ENCODE measurements at places on chromosomes 12 and 14.

DNA sequence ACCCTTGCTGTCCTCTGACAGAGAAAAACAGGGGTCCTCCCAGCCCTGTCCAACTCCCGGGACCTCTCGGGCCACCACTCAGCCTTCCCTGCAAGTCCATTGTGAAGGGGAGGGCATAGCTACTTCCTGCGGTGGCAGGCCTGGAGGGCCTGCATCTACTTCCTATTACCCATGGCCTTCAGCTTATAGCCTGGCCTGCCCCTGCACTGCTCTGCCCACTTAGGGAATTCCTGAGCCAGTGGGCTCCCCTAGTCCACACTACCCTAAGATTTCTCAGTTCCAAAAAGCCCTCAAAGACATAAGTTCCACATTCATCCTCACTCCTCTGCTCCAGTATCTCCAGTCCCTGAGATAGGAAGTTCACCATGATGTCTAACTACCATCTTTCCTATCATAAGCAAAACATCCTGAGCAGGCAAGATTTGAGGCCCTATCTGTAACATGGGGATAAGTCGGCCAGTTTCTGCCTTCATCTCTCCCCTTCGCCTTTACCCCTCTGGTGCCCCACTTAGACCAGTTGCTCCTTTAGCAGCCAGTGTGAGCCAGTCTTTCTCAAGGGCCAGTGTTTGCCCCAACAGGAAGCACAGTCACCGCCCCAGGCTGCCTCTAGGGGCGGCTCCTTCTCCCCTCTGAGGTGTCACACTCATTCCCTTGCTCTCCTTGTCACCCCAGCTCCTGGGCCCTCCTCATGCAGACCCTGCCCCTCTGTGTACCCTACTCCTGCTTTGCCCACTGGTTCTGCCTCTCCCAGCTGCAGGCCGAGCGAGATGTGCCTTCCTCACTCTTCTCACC is 10.9 kb downstream of the HDAC7 start:
- peak; percentile 25 for DNase-seq

- DNase-seq = no peak
These were observed 631.8 kb downstream of the TMTC2 start for GRCh38 chr12:83318386-83319098.

DNA sequence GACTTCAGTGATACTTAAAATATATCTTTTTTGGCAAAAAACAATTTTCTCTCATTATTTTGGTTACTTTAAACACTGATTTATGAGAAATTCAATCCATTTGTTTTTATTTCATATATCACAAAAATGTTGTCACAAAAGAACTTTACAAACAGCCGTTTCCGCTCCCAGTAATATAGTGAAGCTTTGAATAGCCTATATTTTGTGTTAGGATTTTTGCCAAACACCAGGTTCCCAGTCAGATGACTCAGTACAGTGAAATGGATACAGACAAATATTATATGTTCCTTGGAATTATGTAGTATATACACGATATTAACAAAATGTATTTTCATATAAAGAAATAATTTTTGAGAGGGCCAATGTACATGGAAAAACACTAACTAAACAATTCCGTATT is 411.1 kb downstream of the CCER1 start:
- no peak for DNase-seq

DNA sequence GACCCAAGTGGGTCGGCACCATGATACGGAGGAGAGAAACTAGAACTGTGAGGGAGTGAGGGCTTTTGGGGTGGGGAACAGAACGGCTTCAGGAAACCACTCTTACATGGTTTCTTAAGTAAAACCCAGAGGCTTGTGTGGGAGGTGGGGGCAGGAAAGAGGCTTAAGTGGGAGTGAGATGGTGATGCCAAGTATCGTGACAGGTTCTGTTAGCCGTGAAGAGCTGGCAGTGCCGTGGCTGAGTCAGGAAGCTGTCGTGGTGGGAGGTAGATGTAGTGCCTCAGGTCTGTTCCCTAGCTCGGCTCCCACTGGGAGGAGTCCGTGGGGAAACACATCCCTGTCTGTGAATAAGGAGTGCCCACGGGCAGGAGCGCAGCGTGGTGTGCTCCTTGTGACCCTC is 185.8 kb upstream of the FKBP4 start:
- no peak for DNase-seq

DNA sequence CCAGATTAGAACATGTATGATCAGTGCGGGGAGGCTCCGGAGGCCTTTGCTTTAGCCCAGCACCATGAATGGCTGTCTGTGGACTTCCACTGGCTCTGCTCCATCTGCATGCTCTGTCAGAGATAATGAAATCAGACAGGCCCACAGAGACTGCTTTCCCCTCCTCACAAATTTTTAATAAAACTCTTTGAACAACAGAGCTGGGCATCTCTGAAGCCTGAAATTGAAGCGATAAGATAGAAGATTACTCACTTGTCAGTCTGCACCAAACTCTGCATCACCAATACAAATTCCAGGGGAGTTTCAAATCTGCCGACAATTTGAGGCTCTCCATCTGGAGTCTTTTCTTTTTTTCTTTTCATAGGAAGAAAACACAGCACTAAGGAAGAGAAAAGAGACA is 110.0 kb downstream of the DYRK2 start:
- no peak for DNase-seq

DNA sequence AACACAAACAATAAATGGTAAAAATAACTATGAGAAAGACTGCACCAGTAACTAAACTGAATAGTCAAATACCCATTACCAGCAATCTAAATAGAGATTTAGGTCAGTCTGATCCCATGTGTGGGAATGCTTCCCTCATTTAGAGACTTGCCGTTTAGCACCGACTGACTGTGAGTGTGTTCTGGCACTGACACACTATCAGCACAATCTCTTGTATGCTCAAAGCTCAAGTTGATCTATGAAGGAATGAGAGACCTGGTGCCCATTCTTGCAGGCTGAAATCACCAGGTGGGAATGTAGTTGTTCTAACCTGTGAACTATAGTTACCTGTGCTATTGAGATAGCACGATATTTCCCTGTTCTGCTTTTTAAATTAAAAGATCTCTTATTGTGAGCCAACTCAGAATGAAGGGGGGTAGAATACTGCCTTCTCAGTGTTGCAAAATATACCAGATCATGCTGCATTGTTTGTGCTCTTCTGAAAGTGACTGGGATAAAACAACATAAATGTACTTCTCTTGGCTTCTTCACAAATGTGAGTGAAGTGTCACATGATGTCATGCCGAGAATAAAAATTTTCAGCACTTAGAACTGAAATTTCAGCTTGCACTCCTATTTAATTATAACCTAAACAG is 99.6 kb downstream of the LIN7A start:
- no peak for DNase-seq

DNA sequence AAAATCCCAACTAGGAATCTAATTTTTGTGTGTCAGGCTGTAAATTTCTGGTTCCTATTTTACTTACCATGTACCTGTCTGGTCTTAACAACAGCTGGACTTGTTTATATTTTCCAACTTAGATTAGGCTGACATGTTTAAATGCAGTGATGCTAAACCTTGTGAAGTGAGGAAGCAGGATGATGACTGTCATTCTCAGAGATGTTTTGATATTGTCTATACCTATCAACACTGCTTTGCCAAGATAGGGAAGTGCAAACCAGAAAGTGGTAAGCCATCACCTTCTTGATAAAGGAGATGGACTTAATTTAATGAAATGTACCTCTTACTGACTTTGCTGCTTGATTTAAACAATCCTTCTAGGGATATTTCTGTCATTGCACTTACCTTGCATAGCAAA is 2.1 kb downstream of the BICD1 start:
- no peak for DNase-seq

- DNase-seq = no peak
These were observed 13.1 kb downstream of the TEDC1 start for GRCh38 chr14:105503935-105504692.

- no peak for DNase-seq
These were observed 220.6 kb upstream of the TMEM260 start for GRCh38 chr14:56358851-56359614.

GRCh38 chr12:15939111-15939510 is 28.0 kb downstream of the DERA start:
- no peak for DNase-seq

DNA sequence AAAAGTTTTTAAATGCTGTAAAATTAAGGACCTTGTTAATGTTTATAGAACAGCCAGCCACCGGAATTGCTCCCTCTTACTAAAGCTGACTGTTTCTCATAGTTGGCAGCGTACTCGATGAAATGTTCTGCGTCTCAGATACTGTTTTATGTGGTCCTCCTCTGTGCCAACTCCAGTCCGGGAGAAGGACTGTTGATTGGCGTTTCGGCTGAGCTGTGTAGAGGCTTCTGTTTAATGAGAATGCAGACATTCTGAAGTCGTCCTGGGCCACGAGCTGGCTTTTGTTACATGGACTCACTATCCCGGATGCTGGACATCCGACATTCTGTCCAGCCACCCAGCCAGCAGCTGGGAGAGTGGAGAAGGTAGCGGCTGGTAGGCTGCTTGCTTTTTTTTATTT is 75.4 kb downstream of the WDR20 start:
- no peak for DNase-seq

GRCh38 chr12:105492591-105493545 is 162.4 kb downstream of the C12orf75 start:
- no peak for DNase-seq

- no peak for DNase-seq
These were observed 4.8 kb downstream of the SLC39A2 start for GRCh38 chr14:21003788-21004346.

- DNase-seq = no peak
These were observed 44.0 kb upstream of the FRMD6 start for GRCh38 chr14:51607711-51608110.

- no peak for DNase-seq
These were observed 51.4 kb downstream of the PLEKHG7 start for GRCh38 chr12:92753976-92754885.

DNA sequence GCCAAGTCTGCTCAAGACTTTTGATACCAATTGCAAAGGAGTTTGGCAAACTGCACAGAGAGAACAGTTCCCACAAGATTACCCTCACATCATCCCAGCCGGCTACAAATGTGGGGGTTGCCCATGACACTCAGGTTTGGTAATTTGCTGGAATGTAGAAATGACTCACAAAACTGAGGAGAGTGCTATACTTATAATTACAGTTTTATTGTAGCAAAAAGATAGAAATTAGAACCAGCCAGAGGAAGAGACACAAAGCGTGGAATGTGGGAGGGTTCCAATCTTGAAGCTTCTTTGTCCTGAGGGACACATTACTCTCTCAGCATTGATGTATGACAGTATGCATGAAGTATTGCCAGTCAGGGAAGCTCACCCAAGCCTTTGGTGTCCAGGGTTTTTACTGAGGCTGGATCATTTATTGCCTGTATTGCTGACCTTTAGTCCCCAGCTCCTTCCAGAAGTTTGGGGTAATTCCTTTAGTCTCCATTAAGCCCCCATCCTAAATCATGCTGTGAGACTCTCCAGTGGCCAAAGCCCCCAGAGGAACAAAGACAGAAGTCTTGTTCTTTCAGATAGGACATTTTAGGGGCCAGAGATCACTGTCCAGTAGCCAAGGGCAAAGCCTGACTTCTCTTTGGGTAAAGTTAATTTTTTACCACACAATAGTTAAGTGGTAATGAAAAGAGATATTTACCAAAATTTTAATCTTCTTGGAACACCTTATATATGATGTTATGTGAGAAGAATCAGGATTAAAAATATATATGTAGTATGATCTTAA is 9.9 kb downstream of the TBK1 start:
- no peak for DNase-seq

DNA sequence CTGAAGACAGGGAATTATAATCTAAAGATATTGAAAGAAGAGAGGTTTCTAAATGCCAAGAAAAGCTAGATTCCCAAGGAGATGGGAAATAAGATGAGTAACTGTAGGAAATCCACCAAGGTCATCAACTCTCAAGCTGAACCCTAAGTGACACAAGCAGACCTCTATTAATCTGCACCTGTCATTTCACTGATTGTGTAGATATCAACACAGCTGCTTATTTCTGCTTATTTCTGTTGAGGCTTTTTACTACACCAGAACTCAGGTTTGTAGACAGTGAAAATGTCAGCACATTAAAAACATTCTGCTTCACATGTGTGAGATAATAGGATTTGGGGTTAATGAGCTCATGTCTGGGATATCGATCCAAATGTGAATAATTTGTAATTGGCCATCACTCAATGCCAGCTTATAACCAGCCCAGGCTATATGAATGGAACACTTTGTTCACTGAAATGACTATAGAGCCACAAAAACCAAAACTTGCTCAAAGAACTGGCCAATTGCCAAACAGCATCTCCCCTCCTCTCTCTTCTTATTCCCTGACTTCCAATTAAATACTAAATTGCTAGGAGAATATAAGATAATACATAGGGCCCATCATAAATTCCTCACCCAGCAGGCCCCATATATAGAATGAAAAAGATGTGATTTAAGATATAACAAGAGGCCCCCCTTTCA is 188.7 kb upstream of the ARID2 start:
- DNase-seq = no peak

DNA sequence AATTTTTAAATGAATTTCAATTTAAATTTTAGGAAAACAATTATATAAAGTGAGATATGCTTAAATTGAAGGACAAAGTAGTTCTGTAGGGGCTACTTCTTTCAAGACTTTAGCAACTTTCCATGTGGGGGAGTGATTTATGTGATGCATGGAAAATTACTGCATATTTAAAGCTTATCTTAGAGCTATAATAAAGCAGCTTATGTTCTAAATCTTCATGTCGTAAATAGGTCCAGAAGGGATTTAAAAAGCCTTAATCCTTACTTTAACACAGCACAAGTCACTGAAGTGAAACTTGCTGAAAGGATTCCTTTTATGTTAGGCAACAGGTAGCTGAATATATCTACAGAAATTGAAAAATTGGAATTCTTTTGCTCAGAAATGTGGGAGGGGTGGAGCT is 340.4 kb downstream of the NAV3 start:
- no peak for DNase-seq

DNA sequence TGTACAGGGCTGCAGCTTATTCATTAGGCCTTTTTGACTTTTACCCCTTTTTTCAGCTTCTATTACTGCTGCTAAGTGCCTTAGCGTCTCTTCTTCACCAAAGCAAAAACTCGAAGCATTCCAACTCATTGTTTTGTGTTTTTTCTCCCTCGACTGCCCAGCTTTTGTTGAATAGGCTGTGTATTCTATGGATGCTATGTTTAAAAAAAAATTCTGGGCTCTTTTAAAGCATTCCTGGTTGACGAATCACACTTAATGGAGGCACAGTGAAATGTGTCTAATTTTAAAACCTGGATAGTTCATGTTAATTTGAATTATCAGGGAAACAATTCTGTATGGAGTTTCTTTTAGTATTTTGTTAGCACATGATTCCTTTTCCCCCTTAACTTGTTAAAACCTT is 29.7 kb downstream of the KTN1 start:
- no peak for DNase-seq

- DNase-seq = peak; percentile 33
These were observed 678 bp downstream of the RPS6KA5 start for GRCh38 chr14:91059576-91060350.

DNA sequence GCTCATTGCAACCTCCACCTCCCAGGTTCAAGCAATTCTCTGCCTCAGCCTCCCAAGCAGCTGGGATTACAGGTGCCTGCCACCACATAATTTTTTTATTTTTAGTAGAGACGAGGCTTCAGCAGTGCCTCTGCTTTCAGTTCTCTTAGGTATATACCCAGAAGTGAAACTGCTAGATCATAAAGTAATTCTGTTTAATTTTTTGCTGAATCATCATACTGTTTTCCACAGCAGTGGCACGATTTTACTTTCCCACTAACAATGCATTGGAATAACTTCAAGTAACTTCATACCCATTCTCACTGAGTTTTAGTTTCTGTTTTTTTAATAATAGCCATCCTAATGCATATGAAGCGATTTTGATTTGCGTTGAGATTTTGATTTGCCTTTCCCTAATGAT is 148.0 kb upstream of the G2E3 start:
- DNase-seq = no peak

GRCh38 chr14:23538785-23539184 is 12.8 kb downstream of the ZFHX2 start:
- DNase-seq = no peak

Data from effector CD8-positive, alpha-beta T cell (primary cell).